ENCODE measurements at places on chromosomes 11 and 22.

DNA sequence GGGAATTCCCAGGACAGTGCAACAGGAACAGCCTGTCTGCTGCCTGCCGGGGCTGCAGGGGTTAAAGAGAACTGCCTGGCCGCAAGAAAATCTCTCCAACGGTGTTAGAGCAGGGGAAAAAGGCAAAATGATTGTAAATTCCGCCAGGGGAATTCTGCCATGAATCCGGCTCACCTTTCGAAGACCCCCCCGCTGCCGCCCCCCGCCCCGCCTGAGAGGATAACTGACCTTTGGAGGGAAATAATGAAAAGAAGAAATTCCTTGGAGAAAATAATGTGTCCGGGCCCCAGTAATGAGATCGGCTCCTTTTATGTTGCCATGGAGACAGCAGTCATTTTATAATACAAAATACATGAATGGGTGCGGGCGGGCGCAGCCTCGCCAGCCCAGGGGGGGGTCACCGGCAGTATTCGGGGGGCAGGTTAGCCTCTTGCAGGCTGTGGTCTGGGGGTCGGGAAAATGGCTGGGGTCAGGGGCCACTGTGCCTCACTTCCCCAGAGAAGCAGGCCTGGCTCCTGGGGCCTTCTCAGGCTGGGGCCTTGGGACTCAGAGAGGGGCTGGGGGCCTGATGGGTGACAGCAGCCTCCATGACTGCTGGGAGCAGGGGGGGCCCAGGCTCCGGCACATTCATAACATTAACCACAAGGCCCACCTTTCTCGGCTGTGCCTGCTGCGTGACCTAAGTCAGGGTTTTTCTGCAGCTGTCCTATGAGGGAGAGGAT, 228.1 kb downstream of the MN1 start:
- no peak for DNase-seq

- DNase-seq: no peak
Observed at GRCh38 chr11:128411812-128412211, 175.5 kb downstream of the ETS1 start.

DNA sequence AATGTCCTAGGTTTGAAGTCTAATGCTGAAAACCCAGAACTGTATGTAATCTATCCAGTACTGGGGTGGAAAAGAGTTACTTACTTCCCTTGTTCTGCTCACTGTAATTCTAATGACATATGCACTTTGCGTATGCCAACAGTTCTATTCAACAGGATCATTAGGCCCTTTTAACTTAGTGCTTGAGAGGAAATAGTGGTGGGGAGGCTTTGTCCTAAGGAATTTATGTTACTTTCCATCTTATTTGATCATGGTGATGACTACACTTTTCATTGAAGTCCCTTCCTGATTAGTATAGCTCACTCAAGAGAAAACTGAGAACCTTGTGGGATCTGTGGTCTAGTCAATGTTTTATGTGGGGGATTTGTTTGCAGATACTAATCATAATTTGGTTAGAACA, 348.2 kb downstream of the GUCY1A2 start:
- no peak for DNase-seq

GRCh38 chr11:66317322-66317722, 478 bp upstream of the CD248 start:
- no peak for DNase-seq

DNA sequence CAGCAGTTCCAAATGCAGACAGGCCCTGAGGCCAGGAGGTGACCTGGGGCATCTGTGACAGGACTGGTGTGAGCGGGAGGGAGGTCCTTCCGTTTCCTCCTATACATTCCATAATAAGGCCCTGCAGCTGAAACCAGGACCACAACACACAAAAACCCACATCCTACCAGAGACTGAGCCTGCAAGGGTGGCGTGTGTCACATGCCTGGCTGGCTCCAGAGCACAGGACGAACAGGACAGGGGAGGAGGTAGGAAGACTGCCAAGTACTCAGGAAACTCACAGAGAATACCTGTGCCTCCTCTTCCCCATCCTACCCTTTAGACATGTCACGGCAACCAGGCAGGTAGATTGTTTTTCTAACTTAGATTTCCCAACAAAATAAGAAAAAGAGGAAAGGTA, 103.9 kb downstream of the ARL14EP start:
- no peak for DNase-seq

DNA sequence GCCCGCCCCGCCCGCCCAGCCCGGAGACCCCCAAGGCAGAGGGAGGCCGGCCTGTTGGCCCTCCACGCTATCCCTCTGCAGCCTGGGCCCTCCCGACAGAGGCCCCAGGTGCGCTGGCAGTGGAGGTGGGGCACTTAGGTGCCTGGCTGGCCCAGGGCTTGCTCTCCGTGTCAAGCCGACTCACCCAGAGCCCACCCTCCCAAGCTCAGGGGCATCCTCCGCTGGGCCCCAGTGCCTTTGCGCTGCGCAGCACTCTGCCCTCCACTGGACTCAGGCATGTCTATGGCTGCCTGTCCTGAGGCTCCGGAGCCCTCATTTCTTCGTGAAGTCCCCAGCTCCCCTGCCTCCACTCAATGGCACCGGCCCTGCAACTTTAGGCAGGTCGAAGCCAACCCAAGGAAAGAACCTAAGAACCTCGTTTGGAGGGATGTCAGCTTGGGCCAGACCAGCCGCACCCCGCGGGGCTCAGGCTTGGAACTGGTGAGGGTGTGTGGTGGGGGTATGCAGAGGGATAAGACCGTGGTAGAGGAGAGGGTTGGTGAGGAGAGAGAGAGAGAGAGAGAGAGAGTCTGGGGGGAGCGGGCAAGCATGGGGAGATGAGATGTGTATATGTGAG, 6.1 kb downstream of the SMIM45 start:
- DNase-seq: no peak

DNA sequence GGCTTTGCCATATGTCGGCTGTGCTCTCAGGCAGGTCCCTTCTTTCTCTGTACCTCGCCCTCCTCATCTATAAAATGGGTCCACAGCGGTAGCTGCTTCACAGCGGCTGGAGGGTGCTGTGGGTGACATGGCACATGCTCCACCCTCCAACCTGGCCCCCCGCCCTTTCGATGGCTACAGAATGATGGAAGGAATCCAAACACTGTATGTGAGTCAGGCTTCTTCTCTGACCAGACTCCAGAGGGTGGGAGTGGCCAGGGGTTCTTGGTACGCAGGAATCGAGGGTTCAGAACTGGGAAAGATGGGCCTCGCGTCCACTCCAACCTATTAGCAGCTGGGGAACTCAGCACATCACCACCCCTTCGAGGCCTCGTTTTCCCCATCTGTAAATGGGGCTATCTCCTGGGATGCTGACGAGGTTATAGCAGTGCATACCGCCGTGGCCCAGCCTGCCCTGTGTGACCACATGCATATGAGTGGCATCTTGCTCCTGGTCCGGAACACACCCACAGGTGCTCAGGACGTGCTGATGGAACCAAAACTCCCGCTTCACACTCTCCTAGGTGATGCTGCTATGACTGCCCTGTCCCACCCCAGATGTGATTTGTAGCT, 26.4 kb downstream of the MN1 start:
- DNase-seq: no peak

GRCh38 chr22:45187891-45188290, 24.2 kb downstream of the NUP50 start:
- no peak for DNase-seq

DNA sequence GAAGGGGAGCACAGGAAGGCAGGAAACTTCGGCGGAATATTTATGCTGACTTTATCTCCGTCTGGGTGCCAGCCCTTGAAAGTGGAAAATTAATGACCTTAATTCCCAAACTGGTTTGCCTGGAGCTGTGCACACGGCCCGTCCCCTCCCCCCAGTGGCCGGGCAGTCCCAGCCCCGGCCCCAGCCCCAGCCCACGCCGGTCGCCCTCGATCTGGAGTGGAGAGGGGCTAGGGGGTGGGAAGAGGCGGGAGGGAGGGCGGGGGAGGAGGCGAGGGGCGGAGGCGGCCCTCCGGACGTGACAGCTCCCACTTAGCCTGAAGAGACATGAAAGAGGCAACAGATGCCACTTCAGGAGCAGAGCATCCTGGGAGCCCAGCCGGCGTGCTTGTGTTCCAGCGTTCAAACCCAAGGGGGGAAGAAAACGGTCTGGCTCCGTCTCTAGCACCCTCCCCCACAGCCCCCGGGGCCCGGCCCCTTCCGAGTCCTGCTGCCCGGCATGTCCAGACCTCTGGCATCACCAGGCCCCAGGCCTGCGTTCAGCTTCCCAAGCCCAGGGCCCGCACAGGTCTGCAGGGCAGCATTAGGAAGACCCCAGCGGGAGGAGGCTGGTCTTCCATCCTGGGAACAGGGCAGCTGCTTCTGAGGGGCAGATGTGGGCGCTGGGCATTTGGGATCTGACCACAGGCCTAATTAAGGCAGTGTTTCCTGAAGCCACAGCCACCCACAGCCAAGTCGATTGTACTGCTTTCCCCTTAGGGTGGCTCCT, 20.0 kb upstream of the LMO1 start:
- DNase-seq: no peak

DNA sequence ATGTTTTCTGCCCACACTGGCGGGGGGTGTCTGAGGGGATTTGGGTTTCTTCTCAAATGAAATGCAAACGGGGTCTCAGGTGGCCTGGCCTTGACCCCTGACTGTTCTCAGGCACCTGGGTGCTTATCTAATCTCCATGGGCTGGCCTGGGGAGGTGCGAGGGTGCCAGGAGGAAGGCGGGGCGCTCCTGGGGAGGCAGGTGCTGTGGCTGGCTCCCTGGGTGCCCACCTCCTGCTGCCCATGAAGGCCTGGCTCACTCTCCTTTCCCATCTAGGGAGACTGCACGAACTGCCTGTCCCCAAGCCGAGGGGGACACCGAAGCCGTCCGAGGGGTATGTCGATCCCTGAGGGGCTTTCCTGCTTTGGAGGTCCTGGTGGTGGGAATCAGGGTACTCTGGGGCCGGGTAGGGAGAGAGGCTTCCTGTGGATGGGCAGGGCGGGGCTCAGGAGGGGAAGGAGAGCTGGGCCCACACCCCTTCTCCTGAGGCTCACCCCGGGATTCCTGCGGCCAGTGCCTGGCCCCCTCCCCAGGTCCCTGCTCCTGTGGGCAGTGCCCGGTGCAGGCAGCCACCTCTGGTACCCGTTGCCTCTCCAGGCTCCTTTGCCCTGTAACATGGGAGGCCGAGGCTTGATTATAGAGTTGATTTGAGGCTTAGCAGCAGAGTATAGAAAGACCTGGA, 18.4 kb downstream of the MICALL1 start:
- DNase-seq: no peak

- DNase-seq: no peak
Observed at GRCh38 chr11:1391165-1392075, 1.7 kb downstream of the BRSK2 start.

- DNase-seq: no peak
Observed at GRCh38 chr11:128335729-128336128, 251.6 kb downstream of the ETS1 start.

GRCh38 chr11:85096939-85097338, 530.2 kb downstream of the DLG2 start:
- DNase-seq: no peak

DNA sequence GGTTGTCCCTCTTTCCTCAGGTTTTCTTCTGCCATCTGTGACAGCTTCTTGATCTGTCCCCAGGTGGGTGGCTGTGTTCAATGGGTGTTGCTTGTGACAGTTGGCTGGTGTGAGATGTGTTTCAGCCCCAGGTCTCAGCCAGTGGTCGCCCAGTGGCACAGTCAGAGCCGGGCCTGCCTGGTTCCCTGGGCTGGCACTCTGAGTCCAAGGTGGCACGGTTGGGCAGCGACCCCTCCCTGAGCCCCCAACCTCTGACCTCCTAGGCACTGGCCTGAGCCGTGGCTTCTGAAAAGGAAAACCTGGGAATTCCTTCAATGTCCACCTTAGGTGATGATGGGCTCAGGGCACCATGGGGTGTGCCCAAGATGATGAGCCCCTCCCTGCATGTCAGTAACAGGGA, 14.0 kb upstream of the PRODH start:
- no peak for DNase-seq

DNA sequence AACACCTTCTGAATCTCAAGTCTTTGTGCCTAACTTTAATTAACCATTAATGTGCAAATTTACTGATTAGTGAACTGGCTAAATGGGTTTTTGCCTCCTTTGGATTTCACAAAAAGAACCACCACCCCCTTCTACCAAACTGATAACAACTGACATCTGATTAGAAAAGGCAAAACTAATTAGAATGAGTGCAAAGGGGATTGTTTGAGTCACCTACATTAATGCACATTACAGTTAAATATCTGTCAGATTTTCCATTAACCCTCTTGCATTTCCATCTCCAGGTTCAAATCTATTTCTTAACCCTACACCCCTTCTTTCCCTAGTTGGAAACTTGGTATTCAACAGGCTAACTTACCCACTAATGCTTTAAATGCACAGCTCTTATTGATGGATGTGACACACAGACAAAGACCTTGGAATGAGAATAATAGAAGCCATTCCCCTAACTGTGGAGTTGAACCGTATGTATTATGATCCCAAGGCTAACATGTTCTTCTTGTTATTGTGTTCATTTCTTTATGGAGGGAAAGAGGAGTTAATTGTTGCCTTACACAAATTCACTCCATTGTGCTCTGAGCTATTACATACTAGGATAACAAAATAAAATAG, 161.5 kb upstream of the MTMR2 start:
- DNase-seq: no peak

DNA sequence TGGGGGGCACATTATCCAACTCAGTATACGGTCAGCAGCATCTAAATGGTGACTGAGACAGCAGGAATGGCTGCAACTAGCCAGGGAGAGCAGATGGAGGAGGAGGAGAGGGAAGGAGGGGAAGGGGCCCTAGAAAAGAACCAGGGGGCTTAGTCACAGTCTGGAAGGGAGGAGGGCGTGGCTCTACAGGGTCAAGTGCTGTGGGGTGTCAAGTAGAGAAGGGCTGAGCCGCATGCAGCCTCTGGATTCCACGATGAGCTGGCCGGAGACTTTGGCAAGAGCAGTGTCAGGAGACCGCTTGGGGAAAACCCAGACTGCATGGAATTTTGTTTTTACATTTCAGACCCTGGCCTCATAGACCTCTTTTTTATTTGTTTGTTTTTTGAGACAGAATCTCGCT, 25.8 kb upstream of the PPFIA1 start:
- no peak for DNase-seq

DNA sequence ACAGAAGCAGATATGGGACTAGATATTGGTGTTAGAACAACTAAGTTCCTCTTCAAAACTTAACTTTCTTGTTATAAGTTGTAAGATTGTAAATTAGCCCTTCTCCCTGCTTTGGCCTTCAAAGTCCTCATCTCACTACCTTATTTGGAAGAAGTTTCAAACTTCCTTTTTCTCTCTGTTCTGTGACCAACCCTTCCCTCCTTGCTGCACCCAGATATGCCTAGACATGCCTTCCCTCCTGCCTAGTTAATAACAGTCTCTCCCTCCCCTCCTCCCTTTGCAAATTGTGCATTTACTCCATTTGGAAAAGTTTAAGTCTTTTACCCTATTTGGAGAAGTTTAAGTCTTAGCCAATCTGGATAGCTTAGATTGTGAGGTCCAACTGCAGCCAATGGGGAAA, 4.9 kb downstream of the OR52K2 start:
- no peak for DNase-seq
